ENCODE measurements at places on chromosomes 4 and X.
A peak's percentile ranks its signal among the peaks of the same experiment; 100 is the strongest.

- no peak for DNase-seq
These were observed 804.2 kb downstream of the CENPC start for GRCh38 chr4:66741081-66741480.

DNA sequence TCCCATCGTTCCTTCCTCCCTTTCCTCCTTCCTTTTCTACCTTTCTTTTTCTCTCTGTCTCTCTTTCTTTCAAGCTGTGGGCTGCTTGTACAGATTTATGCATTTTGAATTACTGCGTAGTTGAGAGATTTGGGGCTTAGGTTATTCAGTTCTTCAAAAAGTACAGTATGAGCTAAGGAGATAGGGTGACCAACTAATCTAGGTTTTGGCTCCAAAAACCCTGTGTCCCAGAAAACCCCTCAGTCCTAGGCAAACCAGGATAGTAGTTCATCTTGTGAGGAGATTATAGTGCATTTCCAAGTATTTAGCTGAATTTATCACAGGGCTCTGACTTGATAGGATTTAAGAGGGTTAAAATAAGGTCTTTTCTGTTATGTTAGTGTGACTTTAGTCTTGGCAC lies 64.5 kb downstream of the NFKB1 start:
- no peak for DNase-seq

DNA sequence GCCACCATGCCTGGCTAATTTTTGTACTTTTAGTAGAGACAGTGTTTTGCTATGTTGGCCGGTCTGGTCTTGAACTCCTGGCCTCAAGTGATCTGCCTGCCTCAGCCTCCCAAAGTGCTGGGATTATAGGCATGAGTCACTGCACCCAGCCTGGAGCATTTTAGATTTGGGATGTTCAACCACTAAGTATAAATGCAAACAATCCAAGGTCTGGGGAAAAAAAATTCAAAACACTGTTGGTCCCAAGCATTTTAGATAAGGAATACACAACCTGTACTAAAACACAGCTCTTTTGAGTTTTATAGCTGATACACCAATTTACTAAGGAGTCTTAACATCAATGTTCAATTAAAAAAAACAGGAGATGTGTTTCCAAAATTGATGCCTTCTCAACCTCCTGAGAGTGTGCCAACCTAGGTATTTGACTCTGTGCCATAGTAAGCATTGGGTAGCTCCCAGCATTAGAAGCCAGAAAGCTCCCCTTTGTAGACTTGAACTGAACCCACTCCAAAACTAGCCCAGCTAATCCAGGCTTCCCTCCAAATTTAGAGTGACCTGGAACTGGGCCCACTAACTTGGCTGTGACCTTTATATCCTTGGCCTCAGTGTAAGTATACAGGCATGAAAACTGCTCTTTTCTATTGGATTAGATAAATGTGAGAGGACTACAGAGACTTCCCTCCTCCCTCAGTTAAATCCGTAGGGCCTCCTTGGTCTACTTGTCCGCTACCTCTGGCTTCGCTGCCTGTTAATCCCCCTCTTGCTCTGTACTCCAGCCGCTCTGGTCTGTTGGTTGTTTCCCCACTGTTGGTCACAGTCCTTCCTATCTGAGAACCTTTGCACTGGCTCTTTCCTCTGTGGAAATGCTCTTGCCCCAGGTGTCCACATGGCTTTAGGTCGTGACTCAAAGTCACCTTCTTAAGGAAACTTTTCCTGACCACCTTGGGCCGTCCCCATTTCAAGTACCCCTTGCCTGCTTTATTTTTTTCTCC lies 77.6 kb downstream of the CCKAR start:
- DNase-seq: no peak

DNA sequence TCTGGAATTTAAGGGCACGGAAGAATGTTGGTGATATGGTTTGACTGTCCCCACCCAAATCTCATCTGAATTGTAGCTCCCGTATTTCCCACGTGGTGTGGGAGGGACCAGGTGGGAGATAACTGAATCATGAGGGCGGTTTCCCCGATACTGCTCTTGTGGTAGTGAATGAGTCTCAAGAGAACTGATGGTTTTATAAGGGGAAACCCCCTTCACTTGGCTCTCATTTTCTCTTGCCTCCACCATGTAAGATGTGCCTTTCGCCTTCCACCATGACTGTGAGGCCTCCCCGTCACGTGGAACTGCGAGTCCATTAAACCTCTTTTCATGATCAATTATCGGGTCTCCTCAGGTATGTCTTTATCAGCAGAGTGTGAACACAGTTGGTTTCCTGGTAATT lies 25.6 kb upstream of the DHRSX start:
- DNase-seq: no peak

- DNase-seq: no peak
These were observed 457 bp downstream of the RIPPLY1 start for GRCh38 chrX:106902684-106903083.

DNA sequence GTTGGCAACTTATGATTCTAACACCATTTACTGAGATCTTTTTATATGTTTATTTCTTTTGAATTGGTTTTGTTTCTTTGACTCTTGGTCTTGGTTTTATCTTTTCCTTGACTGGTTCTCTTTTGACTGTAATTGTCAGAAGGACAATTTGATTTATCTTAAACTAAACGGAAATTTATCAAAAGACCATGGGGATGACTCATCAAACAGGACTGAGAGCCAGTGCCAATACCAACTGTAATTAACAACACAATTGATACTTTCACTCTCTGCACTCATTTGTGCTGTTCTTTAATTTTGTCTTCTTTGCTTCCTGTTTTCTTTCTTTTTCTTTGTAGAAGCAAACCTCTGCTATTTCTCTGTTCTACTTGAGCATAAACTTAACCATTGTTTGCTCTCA lies 776.8 kb downstream of the CCSER1 start:
- no peak for DNase-seq

- no peak for DNase-seq
These were observed 9.0 kb downstream of the ATP10D start for GRCh38 chr4:47494124-47494430.

DNA sequence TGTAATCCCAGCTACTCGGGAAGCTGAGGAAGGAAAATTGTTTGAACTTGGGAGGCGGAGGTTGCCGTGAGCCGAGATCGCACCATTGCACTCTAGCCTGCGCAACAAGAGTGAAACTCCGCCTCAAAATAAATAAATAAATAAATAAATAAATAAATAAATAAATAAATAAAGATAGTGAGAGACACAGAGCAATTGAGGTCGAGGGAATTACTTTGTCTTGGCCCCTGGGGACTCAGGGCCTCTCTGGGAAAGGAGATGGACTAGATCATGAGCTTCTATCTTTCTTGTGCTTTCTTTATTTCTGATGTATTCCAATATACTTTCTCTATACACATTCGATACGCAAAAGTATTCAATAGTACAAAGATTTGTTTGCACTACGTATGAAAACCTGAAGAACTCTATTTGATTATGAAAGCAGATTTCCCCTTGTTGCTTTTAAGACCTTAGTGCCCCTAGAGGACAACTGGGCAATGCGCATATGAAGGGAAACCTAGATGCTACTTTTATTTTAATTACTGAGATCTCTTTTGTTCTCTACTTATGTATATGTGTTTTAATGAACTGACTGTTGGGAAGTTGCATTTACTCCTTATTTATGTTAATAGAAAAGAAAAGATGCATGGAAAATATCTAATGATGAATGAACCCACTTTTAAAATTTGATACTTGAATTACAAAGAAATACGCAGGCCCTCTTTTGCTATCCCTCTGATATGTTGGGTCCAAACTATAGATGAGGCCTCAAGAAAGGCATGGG lies 12.8 kb upstream of the ELOVL6 start:
- peak; percentile 27 for DNase-seq

DNA sequence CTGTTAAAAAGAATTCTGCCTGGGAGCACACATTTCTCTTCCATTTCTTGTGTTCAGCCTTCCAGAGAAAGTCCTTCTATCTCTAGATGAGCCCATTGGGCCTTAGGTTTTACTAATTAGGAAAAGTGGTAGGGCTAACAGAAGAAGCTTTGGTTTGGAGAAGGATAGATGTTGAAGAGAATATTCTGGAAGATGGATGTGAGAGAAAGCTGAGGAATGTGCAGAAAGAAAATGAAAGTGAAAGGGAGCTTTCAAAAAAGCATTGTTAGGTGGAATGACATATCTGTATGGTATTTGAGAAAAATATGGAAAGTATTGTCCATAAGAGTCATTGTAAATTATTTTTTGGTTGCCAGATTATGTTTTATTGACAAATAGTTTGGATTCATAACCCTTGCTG lies 474.8 kb upstream of the SLIT2 start:
- no peak for DNase-seq

- no peak for DNase-seq
These were observed 354.5 kb upstream of the BOD1L1 start for GRCh38 chr4:13982010-13982409.

- peak; percentile 53 for DNase-seq
These were observed 55.9 kb downstream of the FGFBP1 start for GRCh38 chr4:15882675-15883086.

- DNase-seq: no peak
These were observed 158.2 kb upstream of the MAP3K15 start for GRCh38 chrX:19673375-19674040.

- DNase-seq: no peak
These were observed 533.7 kb downstream of the INPP4B start for GRCh38 chr4:142312391-142312790.

GRCh38 chrX:373641-374471 lies 12.9 kb downstream of the PPP2R3B start:
- DNase-seq: no peak

GRCh38 chr4:53863736-53864365 lies 200.6 kb downstream of the CHIC2 start:
- no peak for DNase-seq

DNA sequence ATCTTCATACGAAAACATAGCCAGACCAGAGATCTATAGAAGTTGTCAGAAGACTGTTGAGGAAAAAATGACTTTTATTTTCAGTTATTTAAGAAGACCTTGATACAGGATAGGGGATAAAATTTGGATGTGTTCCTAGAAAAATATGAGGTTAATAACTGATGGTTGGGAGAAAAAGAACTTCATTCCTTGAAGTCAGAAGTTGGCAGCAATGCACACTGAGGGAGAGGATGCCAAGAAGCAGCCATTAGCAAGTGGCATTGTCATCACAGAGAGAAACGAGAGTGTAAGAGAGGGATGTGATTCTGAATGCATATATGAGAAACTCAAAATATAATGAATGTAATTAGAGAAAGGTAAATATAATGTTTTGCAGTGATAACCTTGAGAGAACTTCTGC lies 382.1 kb upstream of the EPHA5 start:
- DNase-seq: no peak
